ENCODE measurements at places on chromosomes 5 and 9.
A peak's percentile ranks its signal among the peaks of the same experiment; 100 is the strongest.

DNA sequence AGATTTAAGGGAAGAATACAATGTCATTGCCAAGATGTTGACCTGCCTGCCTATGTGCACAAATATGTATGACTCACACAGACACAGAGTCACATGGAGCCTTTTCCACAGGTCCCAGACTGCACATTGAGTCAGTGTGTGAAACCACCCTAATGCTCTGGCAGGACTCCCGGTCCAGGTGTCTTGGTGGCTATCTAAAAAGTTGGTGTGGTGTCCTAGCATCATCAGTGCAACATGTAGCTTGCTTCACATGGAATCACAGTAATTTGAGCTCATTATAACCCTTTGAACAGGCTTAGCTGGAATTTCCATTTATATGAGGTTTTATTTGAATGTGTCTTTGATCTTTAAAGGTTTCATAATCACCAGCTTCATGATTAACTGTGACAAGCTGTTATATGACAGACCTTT, 10.7 kb downstream of the IFNA5 start:
- DNase-seq: no peak

DNA sequence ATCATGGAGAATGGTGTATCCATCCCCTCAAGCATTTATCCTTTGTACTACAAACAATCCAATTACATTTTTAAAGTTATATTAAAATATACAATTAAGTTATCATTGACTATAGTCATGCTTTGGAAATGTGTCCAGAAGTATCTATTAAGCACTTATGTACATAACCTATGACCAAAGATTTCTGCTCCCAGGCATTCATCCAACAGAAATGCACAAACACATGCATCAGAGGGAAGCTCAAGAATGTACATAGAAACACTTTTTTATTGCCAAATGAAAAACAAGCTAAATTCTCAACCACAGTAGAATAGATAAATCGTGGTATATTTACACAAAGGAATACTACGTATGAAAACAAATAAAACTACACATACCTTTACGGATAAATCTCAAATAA, 700.5 kb upstream of the ZNF608 start:
- no peak for DNase-seq

GRCh38 chr5:55533521-55534435, 986 bp downstream of the PLPP1 start:
- no peak for DNase-seq

DNA sequence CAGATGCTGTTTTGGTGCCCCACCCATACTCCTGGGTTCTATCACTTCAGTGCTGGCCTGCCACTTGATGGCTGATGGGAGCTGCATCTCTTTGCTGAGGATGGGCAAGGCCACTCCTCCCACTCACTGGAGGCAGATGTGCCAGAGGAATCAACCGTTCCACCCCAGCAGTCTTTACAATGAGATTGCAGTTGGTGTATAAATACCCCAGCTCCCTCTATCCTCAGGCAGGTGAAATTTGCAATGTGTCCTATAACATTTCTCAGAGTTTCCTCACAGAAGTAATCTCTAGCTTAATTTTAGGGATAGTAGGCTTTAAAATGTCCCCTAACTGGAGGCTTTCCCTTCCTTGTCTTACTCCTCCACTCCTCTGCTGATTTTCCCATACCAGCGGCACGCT, 36.5 kb upstream of the ERCC6L2 start:
- no peak for DNase-seq

DNA sequence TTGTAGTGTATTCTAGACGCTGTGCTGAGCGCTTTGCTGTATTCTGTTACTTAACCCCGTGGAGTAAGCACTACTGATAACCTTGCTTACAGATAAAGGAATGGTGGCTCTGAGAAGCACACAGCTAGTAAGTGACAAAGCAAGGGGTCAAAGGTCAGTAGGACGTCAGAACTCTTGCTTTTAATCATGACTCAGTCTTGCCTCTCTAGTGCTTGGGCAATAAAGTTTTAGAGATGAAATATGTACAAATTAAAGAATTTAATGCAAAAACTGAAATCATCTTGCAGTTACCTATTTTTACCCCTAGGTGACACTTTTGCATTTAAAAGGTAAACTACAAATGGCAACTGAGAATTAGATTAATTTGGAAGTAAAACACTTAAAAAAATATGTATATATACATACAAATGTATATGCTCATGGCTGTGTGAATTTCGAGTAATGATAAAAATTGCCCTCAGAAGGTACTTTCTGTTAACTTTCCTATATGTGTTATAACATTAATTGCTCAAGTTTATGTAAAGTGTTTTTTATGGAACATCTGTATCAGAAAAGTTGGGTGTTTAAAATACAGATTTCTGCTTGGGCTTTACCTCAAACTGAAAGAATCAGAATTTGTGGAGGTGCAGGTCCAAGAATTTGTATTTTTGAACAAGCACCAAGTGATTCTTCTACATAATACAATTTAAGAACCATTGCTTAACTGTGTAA, 175.1 kb upstream of the DAB2 start:
- no peak for DNase-seq

DNA sequence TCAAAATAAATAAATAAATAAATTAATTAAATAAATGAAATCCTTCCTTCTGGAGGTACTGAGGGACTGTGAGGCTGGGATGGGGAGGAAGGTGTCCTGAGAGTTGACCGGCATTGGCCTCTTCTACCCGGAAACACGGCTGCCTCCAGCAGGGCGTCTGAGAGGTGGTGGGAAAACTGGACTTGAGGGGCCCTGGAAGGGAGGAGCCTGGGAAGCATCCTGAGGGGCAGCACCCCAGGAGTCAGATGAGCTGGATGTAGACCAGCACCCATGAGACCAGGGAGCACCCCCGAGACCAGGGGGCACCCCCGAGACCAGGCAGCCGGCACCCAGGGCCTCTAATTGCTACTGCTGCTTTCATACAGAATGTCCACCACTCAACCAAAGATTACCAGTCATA, 8.8 kb upstream of the NSMF start:
- DNase-seq: no peak

- peak; percentile 31 for DNase-seq
Observed at GRCh38 chr9:97985058-97985861, 2.1 kb downstream of the ANP32B start.

GRCh38 chr9:28212979-28213378, 639.7 kb upstream of the C9orf72 start:
- no peak for DNase-seq

GRCh38 chr5:38258319-38259061, at the start of gene EGFLAM:
TSS of gene EGFLAM (plus strand) at chr5:38258559. CDS start at chr5:38258755, 196 bp downstream.
- DNase-seq: no peak

DNA sequence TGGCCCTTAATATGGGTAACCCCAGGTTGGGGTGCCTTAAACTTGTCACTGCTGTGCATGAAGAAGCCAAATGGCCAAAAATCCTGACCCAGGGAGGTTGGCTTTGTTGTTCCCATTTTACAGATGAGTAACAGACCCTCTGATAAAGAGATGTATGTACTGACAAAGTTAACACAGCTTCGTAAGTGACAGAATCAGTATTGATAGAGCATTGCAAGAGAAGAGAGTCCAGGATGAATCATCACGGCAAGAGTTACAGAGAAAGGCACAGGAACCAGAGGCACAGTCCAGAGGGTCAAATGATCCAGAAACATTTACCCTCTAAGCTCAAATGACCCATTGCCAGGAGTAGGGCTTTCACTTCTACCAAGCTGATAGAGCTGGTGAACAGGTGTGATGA, 103.8 kb upstream of the SMC2 start:
- DNase-seq: no peak

- no peak for DNase-seq
Observed at GRCh38 chr5:39132128-39132447, 57.9 kb upstream of the RICTOR start.

DNA sequence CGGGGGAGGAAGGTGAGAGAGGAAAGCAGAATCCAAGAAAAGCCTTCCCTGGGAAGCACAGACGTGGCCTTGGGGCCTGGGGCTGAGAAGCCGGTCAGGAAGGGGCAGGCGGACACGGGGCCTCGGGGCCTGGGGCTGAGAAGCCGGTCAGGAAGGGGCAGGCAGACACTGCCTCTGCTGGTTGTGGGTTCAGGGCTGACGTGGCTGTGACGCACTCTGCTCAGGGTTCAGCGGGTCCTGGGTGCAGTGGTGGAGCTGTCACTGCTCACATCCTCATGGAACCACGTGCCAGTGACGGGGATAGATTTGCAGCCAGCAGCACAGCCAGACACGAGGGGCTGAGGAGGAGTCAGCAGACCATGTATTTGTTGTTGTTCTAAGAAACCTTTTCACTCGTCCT, 12.8 kb downstream of the PAEP start:
- DNase-seq: no peak

DNA sequence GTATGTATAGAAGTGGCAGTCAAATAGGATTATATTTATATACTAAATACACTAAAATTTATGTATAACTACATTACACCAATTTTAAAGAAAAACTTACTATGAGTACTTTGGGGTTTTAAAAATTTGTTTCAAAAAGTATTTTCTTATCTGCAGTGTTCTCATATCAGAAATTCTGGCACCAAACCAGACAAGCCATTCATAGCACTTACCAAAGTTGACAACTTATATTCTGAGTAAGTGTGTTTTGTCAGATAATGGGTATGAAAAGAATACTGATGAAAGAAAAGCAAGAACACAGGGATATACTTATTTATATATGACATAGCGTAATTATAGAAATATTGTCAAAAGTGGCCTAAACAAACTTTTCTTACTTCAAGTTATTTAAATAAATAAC, 67.5 kb downstream of the SPEF2 start:
- DNase-seq: no peak

DNA sequence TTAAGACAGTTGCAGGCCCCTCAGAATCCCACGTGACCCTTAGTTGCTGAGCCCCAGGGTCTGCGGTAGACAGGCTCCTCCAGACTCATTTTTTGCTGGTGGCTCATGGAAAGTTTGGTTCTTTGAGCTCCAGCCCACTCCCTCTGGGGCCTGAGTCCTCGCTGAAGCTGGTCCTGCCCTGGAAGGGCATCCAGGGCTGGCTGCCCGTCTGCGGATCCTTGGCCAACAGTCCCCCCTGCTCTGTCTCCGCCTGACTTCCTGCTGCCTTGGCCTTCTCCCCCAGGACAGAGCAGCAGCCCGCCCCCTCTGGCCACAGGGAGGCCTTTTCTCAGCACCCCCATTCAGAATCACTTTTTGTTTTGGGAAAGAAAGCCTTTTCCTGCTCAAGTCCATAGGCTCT, 24.4 kb downstream of the SLC6A7 start:
- DNase-seq: no peak

GRCh38 chr9:112540800-112541199, 54.2 kb downstream of the KIAA1958 start:
- no peak for DNase-seq

DNA sequence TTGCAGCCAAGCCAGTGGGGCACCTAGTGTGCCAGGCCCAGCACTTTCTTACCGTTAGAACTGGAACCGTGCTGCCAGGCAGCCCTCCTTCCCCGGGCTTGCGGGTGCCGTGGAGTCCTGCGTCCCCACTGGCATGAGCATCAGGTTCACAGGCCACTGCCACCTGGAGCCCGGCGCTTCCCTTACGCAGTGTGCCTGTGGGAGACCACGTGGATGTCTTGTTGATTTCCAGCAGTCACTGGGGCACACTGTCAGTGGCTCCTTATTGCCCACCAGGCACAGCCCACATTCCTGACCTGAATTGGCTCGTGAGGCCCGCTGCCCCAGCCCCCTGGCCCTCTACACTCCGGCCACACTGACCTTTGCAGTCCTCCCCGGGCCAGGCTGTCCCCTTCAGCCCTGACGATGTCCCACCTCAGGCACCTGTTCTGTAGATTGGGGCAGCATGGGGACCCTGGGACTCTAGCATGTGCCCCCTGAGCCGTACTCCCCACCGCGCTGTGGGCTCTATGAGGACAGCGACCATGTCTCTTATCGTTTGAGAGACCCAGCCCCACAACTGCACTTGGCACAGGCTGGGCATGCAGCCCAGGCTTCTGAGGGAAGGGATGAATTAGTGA, 10.4 kb upstream of the CEL start:
- DNase-seq: no peak

GRCh38 chr5:2544003-2544402, 207.5 kb downstream of the IRX2 start:
- no peak for DNase-seq

DNA sequence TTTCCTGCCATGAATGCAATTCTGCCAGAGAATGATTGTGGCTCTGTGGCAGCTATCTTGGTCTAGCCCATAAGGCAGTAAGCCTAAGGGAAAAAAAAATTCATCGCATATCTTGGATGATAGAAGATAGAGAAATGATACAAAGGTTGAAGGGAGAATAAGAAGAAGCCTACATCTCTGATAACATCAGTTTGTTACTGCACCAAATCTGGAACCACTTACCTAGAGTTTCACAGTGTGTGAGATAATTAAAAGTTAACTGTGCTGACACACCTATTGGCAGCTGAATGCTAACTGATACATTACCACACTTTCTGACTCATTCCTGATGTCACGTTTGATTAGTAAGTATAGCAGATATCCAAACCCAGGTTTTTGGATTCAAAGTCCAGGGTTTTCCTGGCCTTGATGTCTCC, 91.6 kb upstream of the TAF11L2 start:
- DNase-seq: no peak

- no peak for DNase-seq
Observed at GRCh38 chr5:78650531-78650930, 2.0 kb upstream of the LHFPL2 start.

DNA sequence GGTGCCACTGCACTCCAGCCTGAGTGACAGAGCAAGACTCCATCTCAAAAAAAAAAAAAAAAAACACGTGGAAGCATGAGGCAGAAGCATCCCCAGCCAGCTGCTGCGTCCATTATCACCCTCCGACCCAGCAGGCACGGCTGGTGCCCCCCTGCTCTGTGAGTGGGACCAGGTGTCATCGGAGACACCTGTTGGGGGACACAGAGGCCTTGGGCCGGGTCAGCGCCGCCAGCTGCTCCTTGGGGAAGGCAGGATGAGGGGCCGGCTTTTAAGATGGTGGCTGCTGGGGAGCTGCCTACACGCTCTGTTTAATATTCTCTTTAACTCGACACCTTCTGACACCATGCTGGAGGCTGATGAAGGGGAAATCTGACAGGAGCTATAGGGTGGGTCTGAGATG, 80.2 kb upstream of the RUFY1 start:
- no peak for DNase-seq

- DNase-seq: peak; percentile 24
Observed at GRCh38 chr9:83623679-83624076, 735 bp downstream of the IDNK start.

GRCh38 chr5:33227746-33228145, 213.0 kb upstream of the TARS1 start:
- no peak for DNase-seq
